Endodermal cell (in vitro differentiated cells): ENCODE measurements at places on chromosomes 7 and 10.
A peak's percentile ranks its signal among the peaks of the same experiment; 100 is the strongest.

DNA sequence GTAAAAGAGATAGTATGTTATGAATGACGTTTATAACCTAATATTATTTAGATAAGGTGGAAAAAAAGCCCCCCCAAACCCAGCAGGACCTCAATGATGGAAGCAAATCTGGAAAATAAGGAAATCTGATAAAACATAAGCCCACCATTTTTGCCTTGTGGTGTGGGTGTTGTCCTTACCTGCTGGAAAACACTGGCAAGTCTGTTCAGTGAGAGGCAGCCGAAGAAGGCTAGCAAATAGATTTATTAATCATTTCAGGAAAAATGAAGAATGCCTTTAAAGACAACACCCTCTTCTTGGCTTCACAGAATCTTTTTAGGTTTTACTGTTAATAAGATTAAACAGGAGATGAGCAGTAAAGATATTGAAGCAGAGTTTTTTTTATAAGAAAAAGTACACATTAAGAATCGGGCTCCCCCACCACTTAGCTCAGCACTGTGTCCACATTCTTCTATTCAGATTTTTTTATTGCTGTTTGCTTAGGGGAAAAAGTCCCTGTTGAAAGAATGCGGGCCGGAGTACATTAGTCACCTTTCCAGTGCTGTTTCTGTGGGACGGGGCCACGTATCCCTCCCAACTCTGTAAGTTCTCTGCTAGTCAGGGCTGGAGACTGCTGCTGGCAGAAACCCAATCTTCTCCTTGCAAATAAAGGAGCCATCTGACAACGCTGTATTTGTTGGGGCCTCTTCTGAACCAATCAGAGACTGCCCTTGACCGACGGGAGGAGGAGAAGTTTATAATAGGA is 104.1 kb downstream of the EVX1 start:
- DNase-seq, result peak; percentile 54

DNA sequence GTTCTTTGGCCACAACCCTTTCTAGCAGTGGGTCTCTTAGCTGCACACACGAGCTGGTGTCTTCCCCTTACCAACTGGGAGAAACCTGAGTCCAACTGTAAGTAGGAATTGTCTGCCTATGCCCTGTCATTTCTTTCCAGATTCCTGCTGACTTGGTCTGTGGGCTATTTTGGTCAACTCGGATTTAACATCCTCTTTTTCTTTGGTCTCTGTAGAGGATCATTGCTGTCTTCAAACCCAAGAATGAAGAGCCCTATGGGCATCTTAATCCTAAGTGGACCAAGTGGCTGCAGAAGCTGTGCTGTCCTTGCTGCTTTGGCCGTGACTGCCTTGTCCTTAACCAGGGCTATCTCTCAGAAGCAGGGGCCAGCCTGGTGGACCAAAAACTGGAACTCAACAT is 10.3 kb downstream of the PI4K2A start:
- DNase-seq, result no peak

- DNase-seq, result no peak
These were observed 15.9 kb downstream of the RP9 start for GRCh38 chr7:33093266-33093665.

DNA sequence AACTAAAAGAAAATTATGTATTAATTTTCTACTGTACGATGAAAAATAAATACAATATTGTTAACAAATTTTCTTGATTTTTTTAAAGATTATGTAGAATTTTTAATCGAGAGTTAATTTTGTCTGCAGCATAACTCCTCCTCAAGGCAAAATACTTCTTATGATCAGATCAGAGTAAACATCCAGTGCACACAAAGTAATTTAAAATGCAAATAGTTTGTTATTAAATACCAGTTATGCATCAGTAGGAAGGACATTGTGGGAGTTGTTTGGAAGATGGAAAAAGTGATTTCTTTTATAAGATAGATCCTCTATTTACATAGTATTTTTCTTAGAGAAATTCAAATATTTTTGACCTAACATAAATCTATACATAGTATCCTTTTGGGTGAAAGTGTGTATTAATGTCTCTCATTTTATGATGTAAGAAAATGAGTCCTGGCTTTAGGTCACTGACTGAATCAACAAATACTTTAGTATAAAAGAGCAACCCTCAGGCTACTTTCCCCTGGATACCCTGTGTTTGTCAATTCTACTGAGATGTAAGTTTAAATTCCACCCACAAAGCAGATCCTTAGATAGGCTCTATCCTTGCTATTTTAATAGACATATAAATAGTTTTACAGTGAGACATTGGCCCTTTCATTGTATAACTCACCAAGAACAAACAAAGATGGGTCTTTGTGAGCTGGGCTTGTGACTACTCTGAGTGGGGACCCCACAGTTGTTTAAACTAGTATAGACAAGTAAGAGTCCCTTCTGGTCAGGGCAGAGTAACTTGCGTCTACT is 1133.7 kb downstream of the GATA3 start:
- no peak for DNase-seq

- no peak for DNase-seq
These were observed 31.9 kb upstream of the LRRC4 start for GRCh38 chr7:128063088-128063487.

GRCh38 chr10:113021268-113022040 is 71.4 kb downstream of the TCF7L2 start:
- no peak for DNase-seq

- no peak for DNase-seq
These were observed 143.9 kb downstream of the PFKFB3 start for GRCh38 chr10:6346631-6347030.

DNA sequence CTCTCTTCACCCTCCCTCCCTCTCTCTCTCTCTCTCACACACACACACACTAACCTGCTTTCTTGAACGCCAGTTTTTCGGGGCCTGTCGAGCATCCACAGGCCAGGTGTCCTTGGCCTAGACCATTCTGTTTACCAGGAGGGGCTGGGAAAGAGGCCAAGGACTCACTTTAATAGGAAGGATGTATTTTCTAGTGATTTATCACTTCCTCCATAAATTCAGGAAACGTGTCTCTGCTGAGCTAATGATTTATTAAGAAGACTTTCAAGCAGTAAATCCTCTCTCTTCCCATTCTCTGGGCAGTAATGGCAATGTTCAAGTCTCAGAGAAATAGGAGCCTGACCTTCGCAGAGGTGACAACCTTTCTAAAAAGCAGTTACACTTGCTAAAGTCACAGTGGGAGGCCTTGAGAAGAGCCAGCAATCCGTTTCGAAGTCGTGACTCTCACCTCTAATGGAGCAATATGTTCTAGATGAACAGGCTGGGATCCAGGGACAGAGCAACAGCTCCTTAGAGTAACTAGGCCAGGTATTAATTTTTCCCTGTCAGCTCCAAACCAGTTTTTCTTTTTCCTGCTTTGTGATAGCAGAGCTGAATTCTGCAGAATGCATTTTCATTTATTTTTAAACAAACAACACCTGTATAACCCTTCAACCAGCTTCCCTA is 1357.5 kb upstream of the SORCS1 start:
- DNase-seq, result peak; percentile 46

DNA sequence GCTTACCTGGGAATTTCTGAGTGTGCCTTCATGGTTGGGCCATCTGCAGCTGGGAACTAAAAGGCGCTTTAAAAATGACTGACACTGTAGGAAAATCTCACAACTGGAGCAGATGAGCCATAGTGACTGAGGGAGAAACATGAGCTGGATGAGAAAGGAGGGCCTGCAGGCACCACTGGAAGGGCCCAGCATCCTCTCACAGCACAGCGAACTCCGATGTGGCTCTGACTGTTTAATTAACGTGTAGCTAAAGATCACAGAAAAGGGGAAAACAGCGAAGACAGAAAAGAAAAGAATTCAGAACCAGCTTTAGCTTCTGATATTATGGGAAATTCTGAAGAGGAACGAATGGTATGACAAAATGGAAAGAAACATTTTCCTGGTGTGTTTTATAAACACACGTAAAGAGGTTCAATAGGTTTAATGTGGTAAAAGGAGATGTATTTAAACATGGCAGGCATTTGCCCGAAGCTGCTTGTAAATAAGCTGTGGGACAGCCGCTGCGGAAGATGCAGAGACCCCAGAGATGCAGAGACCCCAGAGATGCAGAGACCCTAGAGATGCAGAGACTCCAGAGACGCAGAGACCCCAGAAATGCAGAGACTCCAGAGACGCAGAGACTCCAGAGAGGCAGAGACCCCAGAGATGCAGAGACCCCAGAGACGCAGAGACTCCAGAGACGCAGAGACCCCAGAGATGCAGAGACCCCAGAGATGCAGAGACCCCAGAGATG is 534.3 kb downstream of the PTPRN2 start:
- no peak for DNase-seq

DNA sequence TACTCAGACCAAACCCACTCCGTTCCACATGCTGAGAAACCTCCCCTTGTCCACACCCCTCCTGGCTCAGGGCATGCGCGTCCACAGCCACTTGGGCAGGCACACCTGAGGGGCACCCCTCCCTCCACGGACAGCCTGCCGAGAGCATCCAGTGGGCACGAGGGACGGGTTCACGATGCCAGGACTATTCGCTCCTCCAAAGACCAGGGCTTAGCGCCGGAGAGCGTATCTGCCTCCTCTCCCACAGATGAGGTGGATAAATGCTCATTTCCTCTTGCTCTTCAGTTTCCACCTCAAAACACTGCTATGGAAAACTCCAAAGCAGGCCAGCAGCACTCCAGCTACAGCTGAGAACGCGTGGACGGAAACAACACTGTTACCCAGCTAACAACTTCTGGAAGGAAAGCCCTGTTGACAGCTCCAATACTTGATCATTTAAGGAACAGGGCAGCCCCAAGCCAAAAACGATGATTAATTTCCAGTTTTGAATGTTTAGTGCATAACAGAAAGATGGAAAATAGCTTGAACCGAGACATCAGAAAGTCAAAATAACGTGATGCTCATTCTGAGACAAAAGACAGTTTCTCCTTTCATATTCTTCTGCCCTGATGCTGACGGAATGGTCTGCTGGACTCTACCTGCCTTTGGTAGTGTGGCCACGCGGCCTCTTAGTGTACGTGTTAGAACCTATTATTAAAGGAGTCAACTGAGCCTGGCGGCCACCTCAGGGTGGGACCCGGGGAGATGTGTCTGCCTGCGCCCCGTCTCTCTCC is 204.7 kb downstream of the DNAJB6 start:
- no peak for DNase-seq

DNA sequence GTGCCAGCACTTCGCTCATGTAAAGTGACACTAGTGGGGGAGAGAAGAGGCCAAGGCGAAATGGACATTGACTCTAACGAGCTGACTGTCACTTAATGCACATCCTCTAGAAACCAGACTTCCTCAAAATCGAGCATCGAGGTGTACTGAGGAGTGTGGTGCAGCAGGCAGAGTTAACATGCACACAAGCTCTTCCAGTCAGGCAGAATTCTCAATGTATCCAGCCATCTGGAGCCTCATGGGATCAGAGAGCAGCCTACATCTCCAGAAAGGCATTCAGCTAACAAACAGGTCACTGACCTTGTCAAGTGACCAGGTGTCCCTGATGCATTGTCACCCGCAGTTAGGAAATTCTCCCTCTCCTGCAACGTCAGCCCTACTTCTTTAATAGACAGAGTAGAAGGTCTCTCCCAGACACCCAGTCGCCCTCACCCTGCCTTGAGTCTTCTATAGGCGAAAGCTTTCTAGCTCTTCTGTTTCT is 259.8 kb upstream of the AOAH start:
- no peak for DNase-seq

- DNase-seq, result peak; percentile 94
These were observed 61.4 kb upstream of the GPR158 start for GRCh38 chr10:25113191-25114035.

DNA sequence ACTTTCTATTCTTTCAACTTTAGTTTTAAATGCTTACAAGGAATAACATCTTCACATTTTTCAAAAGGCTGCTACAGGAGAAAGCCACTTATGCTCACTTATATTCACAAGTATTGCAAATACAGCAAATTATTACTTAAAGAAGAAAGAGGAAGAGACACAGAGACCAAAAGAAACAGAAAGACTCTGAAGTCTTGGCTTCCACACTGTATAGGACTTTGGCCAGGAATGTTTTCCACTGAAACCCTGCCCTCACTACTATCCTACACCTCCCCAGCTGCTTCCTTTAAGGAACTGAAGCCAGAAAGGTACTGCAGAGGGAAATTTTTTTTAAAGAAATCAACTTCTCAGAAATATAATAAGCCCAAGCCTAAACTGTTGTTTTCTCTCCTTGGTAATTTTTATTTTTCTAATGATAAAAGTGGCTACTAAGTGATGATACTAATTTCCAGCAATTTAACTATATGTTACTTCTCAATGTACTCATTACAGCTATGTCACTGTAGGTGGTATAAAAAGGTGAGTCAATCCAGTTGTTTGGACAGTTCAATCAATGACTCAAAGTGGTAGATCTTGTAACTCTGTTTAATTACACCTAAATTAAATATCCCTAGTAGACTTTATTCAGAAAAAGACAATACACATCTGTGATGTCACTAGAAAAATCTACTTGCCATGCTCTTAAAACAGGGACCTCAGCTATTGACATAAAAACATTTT is 231.6 kb downstream of the GRM8 start:
- no peak for DNase-seq

DNA sequence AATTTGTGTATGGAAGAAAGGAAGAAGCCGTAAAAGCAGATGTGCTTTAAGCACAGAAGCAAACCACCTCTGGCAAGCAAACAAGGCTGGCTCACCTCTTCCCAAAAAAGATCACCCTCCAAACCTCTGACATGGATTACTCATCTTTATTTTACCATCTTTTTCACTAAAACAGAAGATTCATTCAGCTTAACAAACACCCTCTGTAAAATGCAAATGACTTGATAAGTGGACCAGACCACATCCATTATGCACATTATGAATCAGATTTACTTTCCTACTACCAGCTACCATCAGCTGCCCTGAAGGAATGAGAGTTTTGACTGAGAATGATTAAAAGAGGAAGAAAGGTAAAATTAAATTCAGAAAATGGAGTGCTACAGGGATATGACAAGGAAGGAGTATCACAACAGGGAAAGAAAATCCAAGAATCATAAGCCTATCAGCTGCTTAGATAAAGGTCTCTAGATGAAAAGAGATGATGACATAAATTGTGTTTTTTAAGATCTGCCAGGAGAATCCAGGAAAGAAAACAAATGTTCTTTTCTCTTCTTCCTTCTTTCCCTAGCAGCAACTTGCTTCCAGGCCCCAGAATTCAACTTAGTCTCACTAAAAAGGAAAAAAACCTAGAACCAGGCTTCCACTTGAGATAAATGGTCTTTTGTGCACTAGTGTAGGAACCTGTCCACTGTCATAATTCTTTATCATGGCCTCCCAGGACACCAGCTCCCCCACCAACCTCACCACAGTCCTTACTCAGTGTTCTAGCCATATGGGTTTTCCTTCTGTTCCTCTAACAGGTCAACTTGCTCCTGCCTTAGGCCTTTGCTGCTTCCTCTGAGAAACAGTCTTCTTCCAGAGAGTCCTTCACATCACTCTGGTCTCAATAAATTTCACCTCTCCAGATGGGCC is 47.4 kb downstream of the JAZF1 start:
- DNase-seq, result no peak

DNA sequence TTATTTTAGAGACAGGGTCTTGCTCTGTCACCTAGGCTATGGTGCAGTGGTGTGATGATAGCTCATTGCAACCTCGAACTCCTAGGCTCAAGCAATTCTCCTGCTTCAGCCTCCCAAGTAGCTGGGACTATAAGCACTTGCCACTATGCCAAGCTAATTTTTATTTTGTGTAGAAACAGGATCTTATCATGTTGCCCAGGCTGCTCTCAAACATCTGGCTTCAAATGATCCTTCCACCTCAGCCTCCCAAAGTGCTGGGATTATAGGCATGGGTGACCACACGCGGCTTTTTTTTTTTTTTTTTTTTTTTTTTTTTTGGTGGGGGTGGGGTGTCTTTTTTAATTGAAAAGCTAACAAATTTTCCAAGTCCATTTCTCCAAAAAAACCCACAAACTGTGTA is 18.4 kb downstream of the HPS6 start:
- DNase-seq, result no peak
